ENCODE measurements at places on chromosomes 3 and 15. TPM values are rescaled to one million over a fixed set of nuclear protein-coding genes. Genes with fewer than 3 reads are reported as not detected.

GRCh38 chr3:16059081-16059537 is 115.4 kb upstream of the GALNT15 start:
- no peak for DNase-seq

- no peak for DNase-seq
Observed at GRCh38 chr3:10437995-10438901, 67.1 kb downstream of the ATP2B2 start.

DNA sequence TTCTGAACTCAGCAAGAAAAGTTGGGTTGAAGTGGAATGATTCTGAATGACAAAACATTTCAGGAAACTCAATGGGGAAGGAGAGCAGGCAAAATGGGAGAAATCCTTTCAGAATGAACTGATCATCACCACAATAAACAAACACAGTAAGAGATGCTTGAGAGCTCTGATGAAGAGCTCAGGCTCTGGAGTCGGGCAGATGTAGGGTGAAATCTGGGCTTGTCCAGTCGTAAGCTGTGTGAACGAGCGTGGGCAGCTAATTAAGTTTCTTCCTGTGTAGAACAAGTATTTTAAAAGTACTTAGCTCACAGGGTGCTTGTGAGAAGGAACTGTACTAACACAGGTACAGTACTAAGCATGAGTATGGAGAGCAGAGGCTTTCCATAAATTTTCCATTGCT is 406.2 kb downstream of the FOXP1 start:
- DNase-seq = no peak

GRCh38 chr3:46993986-46994385 is 14.5 kb downstream of the NBEAL2 start:
- DNase-seq = no peak

GRCh38 chr3:13054341-13055285 is 18.6 kb downstream of the IQSEC1 start:
- no peak for DNase-seq

DNA sequence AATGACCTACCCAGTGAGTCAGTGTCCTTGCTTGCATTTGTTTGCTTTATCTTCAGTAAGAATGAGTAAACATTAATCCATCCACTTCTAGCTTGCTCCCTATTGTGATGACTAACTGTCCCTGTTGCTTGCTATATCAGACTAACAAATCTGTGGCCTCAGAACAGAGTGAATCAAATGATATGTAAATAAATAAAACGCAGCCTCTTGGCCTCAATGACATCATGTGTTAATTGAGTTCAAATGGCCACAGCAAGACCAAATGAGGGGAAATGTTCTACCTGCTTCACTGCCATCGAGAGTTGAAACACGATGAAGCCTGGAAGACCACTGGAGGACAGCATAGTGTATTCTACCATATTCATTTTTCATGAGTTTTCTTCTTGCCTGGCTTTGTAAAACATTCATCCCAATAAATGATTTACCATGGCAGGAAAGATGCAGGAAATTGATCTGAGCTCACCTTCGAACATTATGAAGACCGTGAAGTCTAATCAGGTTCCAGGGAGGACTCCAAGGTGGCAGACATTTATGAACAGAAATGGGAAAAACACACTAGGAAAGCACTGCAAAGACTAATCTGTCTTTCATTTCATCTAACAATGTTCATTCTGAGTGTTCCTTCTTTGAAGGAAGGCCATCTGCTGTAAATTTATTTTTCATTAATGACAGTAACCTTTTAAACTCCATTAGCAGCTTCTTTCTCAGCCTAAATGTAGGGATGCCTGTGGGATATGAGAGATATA is 1144.5 kb downstream of the TUSC7 start:
- no peak for DNase-seq

KLF15 gene
- total RNA-seq = 23.8 TPM

AP3B2 gene
- total RNA-seq = 0.34 TPM

Data from left cardiac atrium (tissue), 4 donors.